ENCODE measurements at places on chromosomes 13 and 19.

DNA sequence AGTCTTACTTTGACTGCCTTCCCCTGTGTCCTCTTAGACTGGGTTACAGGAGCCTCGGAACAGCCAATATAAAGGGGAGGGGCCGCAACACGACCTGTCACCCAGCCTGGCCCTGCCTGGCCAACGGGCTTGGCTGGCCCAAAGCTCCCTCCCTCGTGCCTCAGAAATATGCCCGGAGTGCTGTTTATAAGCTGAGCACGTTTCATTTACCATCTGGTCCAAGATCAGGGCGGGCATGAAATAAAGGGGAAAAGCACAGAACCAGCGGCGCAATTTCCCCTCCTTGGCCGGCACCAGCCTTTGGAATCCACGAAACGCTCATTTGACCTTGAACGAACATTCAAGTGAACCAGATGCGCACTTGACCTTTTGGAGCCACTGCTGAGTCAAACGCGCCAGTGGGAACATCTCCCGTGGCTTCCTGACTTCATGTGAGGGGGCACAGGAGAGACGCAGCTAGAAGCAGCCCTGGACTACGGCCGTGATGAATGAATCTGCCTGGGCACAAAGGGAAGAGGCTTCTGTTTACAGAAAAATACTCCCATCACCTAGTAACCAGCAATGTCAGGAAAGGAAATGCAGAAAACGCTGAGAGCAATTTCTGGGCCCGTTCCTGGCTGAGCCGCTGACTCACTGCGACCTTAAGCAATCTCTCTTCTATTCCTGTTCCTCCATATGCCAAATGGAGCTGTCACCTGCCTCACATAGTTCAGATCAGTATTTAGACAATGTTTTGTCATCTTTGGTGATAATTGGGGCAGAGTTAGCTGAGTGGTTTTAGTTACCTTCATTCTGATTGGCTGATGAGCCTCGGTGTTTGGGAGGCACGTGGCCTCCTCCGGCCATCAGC lies 53.3 kb downstream of the RFX2 start:
- peak; percentile 53 for DNase-seq

DNA sequence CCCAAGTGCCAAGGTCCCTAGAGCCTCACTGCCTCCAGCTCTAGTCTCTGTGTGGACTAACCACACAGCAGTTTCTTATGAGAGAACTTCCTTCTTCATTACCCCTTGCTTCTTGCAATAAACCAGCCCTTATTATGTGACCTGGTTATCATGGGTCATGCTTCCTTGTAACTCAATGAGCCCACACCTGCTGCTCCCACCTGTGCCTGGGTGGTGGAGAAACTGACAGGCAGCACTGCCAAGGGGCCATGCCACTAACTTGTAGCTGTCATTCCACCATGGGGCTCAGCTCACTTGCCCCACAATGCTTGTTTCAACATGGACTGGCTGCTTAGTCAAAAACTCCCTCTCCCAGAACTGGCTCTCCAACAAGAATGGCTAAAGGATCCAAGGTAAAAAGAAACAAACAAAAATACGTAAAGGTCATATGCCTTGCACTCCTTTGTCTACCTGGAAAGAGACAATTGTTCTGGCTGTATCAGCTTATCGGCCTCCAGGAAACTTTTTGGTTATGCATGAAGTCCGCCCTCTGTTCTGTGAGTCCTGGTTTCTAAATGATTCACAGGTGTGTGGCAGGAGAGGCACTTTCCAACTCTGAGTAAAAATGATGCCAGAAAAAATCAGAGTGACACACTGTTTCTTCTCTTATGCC lies 446.4 kb downstream of the COG6 start:
- DNase-seq = no peak

- no peak for DNase-seq
Measured at GRCh38 chr13:51995677-51996551, 15.3 kb downstream of the ATP7B start.

- DNase-seq = no peak
Measured at GRCh38 chr19:38421856-38422255, 4.2 kb downstream of the RASGRP4 start.
